ENCODE measurements at places on chromosomes 12 and 14.

- no peak for DNase-seq
These were observed 51.7 kb downstream of the PPFIBP1 start for GRCh38 chr12:27575762-27576118.

DNA sequence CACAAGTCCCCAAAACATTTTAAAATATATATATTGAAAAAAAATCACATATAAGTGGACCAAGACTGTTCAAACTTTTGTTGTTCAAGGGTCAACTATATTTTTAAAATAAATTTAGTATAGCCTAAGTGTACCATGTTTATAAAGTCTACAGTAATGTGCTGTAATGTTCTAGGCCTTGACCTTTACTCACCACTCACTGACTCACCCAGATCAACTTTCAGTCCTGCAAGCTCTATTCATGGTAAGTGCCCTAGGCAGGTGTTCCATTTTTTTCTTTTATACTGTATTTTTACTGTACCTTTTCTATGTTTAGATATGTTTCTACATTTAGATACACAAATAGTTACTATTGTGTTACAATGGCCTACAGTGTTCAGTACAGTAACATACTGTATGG is 23.4 kb upstream of the TMTC1 start:
- no peak for DNase-seq

GRCh38 chr12:31120392-31121008 is 46.8 kb downstream of the DDX11 start:
- no peak for DNase-seq

GRCh38 chr12:6047249-6048237 is 76.9 kb downstream of the VWF start:
- DNase-seq: no peak

DNA sequence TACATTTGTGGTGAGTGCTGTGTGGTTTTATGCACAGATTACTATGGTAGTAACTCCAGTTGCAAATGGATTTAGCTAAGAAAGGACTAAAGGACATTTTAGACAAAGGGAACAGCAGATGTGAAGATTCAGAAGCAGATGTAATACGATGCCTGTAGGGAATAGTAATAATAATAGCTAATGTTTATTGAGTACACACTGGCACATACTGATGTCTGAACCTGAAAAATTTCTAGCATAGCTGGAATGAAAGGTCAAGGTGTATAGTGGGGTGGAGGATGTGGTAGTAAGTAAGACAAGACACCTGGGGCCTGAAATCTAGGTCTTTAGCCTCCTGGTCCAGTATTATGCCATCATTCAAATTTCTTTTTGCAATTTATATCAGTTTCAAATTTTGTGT is 54.3 kb upstream of the LRTM2 start:
- DNase-seq: no peak

DNA sequence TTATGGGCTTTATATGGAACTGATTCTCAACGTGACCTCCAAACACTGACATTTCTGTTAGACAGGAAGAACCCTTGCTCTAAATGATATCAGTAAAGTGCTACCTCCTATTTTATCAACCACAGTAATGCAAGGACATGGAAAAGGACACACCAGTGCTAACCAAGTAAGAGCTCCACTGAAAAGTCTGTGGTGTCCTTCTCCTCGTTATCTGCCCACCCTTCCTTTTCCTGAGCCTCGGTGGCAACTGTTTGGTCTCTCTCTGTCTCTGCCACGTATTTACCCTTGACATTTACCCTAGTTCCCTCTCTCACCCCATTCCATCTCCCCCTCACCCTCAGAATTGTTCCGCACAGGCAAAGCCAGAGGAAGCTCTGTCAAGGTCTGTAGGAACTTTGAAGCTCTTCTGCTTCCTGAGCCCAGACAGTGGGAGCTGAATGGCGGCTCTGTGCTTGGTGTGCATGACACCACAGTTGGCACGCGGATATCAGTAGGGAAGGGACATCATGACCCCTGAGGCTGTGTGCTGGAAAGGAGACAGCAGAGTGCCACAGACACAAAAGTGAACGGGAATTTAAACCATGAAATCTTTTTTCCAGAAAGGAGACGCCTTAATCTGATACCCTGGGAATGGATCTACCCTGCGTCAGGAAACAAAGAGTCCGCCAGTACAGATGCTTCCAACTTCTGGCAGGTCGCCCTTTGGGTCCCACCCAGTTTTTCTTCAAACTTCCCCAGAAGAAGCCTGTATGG is 50.8 kb downstream of the NTN4 start:
- DNase-seq: no peak

- DNase-seq: no peak
These were observed 703.5 kb upstream of the TBX3 start for GRCh38 chr12:115387467-115387901.

- DNase-seq: no peak
These were observed 37.0 kb downstream of the KDM2B start for GRCh38 chr12:121543786-121544185.

DNA sequence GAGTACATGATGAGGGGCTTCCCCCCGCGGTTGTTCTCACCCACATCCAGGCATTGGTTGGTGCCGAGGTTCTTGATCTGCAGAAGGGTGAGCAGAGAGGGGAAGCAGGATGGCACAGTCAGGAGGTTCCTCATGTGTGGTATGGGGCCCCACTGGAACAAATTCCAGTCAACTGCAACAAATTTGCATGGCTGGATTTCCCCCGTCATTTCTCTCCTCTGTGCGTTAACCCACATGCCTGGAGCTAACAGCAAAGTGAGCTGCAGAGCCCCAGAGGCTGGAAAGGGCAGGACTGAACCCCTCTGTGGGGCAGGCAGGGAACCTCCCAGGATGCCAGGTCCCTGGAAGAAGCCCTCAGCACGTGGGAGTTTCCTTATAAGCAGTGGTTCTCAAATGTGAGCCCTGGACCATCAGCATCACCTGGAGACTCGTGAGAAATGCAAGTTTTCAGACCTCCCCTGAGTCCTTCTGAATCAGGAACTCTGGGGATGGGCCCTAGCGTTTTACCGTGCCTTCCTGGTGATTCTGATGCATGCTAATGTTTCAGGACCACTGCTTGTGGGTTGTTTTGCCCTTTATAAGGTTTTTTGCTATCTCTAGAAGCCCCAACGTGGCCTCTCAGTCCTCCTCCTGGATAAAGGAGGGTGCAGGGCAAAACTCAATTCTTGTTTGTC is 11.0 kb upstream of the CELA1 start:
- no peak for DNase-seq

- DNase-seq: no peak
These were observed 55.6 kb upstream of the OAS1 start for GRCh38 chr12:112851024-112851777.

- no peak for DNase-seq
These were observed 217.3 kb downstream of the BCAT1 start for GRCh38 chr12:24731596-24731995.

DNA sequence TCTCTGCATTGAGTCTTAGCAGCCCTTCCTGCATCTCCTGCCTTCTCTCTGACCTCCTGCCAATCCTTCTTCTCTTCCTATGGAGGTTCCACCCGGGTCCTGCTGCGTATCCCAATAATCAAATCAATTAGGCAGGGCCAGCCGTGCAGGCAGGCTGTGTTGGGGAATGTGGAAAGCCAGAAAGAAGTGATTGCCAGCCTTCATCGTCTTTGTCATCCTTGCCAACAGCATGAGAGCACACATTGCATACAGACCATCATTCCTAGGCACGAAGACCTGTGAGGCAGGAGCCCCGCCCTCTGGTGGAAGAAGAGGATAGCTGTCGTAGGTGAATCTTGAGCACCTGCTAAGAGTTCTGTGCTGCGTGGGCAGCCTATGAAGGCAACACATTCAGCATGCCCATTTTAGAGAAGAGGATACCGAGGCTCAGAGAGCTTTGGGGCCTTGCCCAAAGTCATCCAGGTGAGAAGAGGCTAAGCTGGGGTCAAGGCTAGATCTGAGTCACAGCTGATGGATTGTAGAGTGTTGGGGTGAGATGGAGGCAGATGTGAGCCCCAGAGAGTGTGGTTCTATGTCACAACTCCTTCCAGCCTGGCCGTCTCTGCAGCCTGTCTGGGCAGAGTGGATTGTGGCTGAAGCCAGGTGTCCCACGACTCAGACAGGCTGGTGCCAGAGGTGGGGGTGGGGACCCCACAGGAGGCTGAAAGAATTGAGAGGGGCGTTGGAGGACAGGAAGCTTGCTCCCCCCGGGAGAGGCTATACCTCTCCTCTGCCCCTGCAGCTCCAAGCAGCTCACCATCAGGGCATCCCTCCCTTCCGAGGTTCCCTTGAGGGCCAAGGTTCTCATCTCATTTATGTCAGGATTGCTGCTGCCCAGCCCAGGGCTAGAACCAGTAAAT is 12.7 kb downstream of the C14orf132 start:
- no peak for DNase-seq

- no peak for DNase-seq
These were observed 688 bp downstream of the ZNF26 start for GRCh38 chr12:132986885-132987225.

DNA sequence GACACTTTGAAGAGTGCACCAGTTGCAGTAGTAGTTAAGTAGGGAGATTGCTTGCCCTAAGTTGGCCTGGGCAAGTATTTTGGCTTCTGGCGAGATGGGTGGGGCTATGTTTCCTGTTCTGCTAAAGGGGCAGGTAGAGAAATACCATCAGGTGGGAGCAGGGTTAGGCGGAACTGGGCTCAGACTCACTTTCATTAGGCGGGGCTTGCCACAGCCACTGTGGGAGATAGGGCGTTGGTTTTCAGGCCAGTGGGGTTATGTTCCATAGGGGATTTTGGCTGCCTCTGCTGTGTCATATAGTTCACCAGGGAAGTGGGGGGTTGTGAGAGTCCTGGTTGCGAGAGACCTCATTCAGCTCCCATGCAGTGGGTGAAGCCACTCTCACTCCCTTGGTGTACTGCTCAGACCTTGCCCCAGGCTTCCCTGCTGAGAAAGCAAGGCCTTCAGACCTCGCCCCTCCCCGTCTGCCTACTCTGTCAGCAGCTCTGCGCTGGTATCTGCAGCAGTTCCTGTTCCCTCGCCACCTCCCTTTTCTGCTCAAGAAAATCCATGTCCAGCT is 43.3 kb downstream of the AEBP2 start:
- peak; percentile 28 for DNase-seq

GRCh38 chr12:119302451-119303080 is 32.0 kb upstream of the CCDC60 start:
- DNase-seq: no peak

GRCh38 chr12:56800221-56800620 is 37.1 kb downstream of the HSD17B6 start:
- DNase-seq: no peak

DNA sequence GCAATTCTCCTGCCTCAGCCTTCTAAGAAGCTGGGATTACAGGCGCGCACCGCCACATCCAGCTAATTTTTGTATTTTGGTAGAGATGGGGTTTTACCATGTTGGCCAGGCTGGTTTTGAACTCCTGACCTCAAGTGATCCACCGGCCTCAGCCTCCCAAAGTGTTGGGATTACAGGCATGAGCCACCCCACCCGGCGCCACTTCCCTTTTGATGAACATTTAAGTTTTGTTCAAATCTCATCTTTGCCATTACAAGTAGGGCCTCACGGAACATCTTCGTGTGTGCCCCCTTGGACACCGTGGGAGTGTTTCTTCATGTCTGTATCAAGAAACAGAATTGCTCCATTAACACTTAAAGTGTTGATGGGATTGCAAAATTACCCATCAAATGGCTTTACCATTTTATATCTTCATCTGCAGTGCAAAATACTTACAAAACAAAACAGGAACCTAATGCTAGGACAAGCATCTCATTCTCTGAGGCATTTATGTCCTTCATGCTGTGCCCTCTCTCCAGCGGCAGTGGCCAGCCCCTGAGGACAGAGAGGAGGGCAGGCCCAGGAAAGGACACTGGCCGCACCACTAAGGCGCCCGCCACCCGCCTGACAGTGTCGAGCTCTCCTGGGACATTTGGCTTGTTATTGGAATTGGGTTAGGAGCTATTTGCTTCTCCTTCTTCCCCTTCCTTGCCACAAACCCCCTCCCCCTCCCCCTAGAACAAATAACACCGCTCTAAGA is 61.7 kb downstream of the RFX4 start:
- no peak for DNase-seq

DNA sequence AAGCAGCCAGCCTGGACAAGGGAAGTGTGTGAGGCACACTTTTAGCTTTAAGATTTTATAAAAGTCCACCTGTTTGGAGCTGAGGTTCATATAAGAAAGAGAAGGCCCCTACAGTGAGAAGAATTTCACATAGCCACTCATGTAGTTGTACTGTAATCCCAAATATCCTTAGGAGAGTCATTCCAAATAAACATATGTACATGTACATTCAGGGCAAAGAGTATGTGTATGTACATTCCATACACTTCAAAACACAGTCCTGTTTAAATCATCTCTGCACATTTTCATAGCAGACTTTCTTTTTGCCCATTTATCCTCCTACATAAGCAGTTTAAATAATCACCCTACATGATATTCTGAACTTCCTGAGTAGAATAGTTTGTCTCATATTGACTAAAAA is 87.6 kb downstream of the GPR65 start:
- no peak for DNase-seq

DNA sequence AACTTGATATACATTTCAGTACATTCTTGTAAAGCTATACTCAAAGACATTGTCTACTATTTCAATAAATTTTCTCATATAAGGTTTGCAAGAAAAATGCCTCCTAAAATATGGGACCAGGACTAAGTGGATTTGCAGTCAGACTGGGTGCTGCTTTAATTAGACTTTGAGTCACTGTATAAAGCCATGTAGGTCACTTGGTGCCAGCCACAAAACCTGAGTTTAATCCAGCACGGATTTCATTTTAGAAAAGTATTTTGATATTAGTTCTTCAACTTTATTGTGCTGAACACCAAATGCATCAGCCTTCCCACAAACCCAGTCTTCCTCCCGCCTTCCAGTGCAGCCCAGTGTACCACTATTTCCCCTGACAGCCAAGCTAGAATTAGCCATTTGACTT is 9.9 kb upstream of the NID2 start:
- no peak for DNase-seq

DNA sequence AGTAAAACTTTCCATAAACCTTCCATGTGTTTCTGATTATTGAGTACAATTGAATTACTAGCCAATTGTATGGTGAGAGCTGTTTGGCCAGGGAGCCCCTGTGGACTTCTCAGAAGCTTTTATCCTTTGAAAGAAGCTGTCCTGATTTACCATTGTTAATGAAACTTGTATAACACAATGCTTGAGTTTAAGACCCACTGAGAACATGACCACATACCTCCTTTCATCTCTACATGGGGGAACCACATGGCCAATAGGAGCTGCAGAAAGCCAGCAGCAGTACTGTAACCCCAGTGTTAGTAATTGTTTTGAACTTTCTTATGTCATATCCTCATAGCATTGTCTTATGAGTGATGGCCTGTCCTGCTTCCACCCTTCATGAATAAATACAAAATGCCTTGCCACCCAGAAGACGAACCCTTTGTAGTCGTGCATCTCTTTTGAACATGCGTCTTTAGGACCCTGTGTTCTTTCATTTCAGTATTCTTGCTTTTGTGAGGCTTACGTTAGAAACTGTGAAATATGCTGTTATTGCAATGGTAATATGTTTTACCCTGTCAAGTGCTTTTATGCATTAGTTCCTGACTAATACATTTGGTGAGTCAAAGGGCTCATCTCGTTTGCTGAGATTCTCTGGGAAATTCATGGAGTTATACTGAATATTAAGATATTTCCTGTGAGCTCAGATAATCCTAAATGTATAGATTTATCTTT is 815.7 kb downstream of the NRXN3 start:
- DNase-seq: no peak

All from activated CD4-positive, alpha-beta T cell treated with anti-CD3 and anti-CD28 coated beads, Interleukin-2, amount 50 U/mL, for 4 hours (primary cell).